SK-N-SH (cell line): ENCODE measurements at places on chromosomes 5 and 9. TPM values are rescaled to one million over a fixed set of nuclear protein-coding genes. Genes with fewer than 3 reads are reported as not detected.

TSSK1B gene
- 0.05 TPM in 2 replicates for polyA plus RNA-seq

FSTL4 gene
- not detected in 2 replicates for polyA plus RNA-seq

FAM151B gene
- 1.2 and 1.5 TPM in 2 replicates for polyA plus RNA-seq

RABL6 gene
- polyA plus RNA-seq = 40.0 and 43.6 TPM in 2 replicates

CORO2A gene
- 2.3 and 2.7 TPM in 2 replicates for polyA plus RNA-seq

OSMR gene
- polyA plus RNA-seq = 55.9 and 56.0 TPM in 2 replicates

SLC45A2 gene
- polyA plus RNA-seq = 0.02 TPM in 1 of 2 replicates, not detected in the other

CDHR2 gene
- polyA plus RNA-seq = 0.02 TPM in 1 of 2 replicates, not detected in the other

SH3TC2 gene
- polyA plus RNA-seq = 1.1 and 1.7 TPM in 2 replicates

DNA sequence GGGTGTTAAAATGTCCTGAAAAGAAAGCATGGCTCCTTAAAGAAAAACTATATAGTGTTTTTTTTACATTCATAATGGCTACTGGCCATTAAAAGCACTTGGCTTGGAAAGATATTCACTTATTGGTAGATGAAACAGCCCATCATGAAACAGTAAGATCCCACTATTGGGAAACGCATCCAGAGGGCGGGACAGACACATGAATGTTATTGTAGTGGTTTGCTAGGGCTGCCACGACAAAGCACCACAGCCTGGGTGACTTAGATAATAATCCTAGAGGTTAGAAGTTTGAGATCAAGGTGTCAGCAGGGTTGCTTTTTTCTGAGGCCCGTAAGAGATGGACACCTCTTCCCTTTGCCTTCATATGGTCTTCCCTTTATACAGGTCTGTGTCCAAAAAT, 139.4 kb upstream of the ANKH start:
- no peaks in the 10 kb centered on the region for H3K36me3 ChIP-seq
- no peak overlapping the region for H3K4me3 ChIP-seq
- H3K27me3 ChIP-seq = no peaks in the 10 kb centered on the region
- no peak overlapping the region for H3K27ac ChIP-seq

GRCh38 chr5:157820593-157821252, 38.2 kb downstream of the CLINT1 start:
- H3K27me3 ChIP-seq = no peaks in the 10 kb centered on the region
- peaks cover 6% of the 10 kb centered on the region; the same call in 1 of the 2 replicates for H3K4me1 ChIP-seq
- H3K36me3 ChIP-seq = peaks cover 14% of the 10 kb centered on the region
- peak; percentile 19 for DNase-seq
- no peak overlapping the region; the same call in 1 of the 2 replicates for H3K27ac ChIP-seq

DNA sequence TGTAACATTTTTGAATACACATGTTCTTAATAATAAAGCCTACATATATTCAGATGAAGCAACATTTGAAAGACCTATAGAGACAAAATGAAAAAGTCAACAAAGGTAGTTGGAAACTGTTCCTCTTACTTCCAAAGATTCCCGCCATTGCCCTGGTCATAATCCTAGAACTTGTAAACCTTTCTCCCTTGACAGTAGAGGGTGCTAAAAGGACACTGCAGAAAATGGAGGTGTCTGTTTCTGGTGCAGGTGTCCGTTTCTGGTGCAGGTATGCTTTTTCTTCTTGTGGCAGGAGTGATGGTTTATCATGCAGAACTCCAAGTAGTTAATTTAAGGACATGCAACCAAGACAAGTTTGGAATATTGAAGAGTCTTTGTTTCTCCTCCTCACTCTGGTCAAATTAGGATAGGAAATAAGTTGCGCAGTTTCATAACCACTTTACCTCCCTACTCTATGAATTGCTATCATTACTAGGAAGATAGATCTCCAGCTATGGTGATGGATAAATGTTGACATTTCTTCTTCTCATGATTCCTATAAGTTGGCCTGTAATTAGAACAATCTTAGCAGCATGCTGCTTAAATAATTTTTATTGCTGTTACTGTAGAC, 56.0 kb upstream of the FAM174A start:
- H3K4me1 ChIP-seq = no peaks in the 10 kb centered on the region
- no peak overlapping the region for H3K4me3 ChIP-seq
- no peaks in the 10 kb centered on the region for H3K27me3 ChIP-seq
- no peaks in the 10 kb centered on the region for H3K36me3 ChIP-seq
- H3K27ac ChIP-seq = no peak overlapping the region
- DNase-seq = peak; percentile 3

- peak overlapping the region; percentile 76 for H3K27ac ChIP-seq
- peak; percentile 83 for DNase-seq
- H3K4me1 ChIP-seq = peaks cover 4% of the 10 kb centered on the region
- peaks cover 11% of the 10 kb centered on the region for H3K36me3 ChIP-seq
Measured at GRCh38 chr5:173963867-173964441, 25.0 kb upstream of the C5orf47 start.

DNA sequence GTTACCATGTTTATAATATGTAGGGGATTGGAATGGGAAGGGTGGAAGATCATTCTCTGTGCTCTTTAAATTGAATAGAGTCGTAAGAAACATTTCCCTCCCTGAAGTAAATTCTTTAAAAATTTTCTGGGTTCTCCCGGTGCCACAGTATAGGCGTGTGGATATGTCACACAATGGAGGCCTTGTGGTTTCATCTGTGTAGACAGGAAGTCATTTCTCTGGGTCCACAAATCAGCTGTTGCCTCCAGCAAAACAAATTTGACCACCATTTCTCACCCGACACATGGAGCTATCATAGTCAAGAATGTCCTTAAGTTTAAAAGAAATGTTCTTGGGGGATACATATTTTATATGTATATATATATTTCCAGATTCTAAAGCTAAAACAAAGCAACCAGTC, 17.4 kb downstream of the CEP78 start:
- H3K4me1 ChIP-seq = 0 out of 2 replicates have a peak, but pooled peaks cover 6% of the 10 kb centered on the region
- no peak for DNase-seq
- H3K36me3 ChIP-seq = peaks cover 60% of the 10 kb centered on the region
- no peak overlapping the region for H3K27ac ChIP-seq
- no peaks in the 10 kb centered on the region for H3K27me3 ChIP-seq

DNA sequence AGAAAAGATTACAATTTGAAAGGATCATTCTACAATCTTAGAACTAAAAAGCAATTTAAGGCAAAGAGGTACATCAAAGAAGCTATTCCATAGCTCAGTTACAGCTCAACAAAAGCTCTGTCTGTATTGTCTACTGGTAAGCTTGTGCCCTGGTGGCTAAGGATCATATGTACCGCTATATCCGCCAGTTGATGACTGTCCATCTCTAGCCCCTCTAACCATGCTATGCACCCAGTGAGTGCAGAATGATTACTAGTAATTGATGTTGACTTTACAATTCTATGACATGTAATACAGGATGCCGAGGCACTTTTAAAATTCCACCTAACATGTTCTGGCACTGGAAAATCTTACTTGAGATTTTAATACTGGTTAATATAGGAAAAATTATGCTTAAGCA, 13.1 kb downstream of the LOX start:
- no peaks in the 10 kb centered on the region for H3K27me3 ChIP-seq
- no peak overlapping the region for H3K4me3 ChIP-seq
- H3K4me1 ChIP-seq = peaks cover 4% of the 10 kb centered on the region
- no peak for DNase-seq
- peaks cover 43% of the 10 kb centered on the region for H3K36me3 ChIP-seq

DNA sequence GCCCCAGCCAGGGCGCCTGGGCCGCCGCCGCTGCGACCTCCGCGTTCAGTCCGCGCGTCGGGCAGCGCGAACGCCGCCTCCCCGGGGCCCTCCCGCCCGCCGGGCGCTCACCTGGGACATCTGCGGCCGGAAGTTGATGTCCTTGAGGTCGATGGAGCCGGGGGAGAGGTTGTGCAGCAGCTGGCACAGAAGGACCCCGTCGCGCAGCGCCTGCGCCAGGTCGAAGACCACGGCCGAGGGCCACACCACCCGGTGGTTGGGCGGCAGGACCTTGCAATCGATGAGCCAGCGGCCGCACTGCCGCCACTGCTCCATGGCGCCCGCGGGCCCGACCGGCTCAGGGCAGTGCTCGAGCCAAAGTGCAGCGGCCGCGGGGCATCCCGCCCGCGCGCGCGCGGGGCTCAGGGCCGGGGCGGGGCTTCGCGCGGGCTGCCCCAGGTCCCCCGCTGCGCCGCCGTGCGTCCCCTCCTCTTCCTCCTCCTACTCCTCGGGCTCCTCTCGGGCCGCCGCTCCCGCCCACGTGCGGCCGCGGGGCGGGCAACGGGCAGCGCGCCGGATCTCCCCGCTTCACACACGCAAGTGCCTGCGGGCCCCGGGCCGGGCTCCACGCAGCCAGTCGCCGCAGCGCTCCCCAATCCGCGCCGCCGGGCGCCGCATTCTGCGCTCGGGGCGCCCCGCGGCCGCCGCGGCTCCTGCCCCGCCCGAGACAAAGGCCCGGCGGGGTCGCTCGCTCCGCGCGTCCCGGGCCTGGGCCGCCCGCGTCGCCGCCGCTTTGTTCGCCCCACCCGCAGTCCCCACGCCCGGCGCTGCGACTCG, at the start of gene VAV2:
TSS of gene VAV2 (minus strand) at position 361 of the 816 bp plus-strand sequence. CDS start at position 315, 46 bp downstream.
- peak within 1 kb of the TSS; percentile 75 for H3K4me3 ChIP-seq
- H3K36me3 ChIP-seq = no peaks in the 10 kb centered on the region
- peak; percentile 76 for DNase-seq
- peaks cover 6% of the 10 kb centered on the region for H3K4me1 ChIP-seq

- no peak overlapping the region for H3K4me3 ChIP-seq
- H3K36me3 ChIP-seq = no peaks in the 10 kb centered on the region
- H3K27me3 ChIP-seq = no peaks in the 10 kb centered on the region
- peaks cover 47% of the 10 kb centered on the region for H3K4me1 ChIP-seq
- DNase-seq = no peak
Measured at GRCh38 chr5:137365126-137365865, 133.8 kb downstream of the SPOCK1 start.

DNA sequence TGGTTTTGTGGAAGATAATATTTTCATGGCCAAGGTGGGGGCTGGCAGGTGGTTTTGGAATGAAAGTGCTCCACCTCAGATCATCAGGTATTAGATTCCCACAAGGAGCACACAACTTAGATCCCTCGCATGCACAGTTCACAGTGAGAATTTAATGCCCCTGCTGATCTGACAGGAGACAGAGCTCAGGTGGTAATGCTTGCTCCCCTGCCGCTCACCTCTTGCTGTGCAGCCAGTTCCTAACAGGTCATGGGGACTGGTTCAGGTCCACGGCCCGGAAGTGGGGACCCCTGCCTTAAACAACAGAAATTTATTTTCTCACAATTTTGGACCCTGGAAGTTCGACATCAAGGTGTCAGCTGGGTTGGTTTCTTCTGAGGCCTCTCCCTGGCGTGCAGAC, 668.7 kb upstream of the ZNF608 start:
- H3K36me3 ChIP-seq = no peaks in the 10 kb centered on the region
- no peak overlapping the region for H3K4me3 ChIP-seq
- H3K27me3 ChIP-seq = no peaks in the 10 kb centered on the region
- no peak for DNase-seq

DNA sequence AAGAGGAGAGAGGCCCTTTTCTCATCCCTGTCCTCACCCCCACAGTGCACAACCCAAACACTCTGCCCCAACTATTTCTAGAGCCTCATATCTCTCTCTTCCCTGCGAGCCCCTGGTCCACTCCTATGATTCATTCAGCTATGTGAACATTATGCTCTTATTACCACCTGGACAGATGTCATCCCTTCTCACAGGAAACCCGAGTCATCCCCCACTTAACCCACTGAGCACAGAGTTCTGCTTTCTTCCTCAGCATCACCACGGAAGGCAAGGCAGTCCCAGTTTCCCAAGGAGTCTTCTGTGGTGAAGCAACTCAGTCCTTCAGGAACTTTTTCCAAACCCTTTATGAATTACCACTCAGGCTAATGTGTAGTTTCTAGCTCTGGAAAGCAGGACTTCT, 1.3 kb downstream of the DNAI1 start:
- DNase-seq = no peak
- no peak overlapping the region for H3K27ac ChIP-seq
- no peak overlapping the region for H3K4me3 ChIP-seq
- H3K36me3 ChIP-seq = no peaks in the 10 kb centered on the region
- H3K4me1 ChIP-seq = peaks cover 24% of the 10 kb centered on the region

GRCh38 chr9:3810231-3810630, 284.4 kb upstream of the RFX3 start:
- H3K27me3 ChIP-seq = no peaks in the 10 kb centered on the region
- no peaks in the 10 kb centered on the region; the same call in 1 of the 2 replicates for H3K4me1 ChIP-seq
- DNase-seq = no peak
- H3K27ac ChIP-seq = no peak overlapping the region

GRCh38 chr5:32182463-32183063, 8.4 kb upstream of the GOLPH3 start:
- H3K36me3 ChIP-seq = no peaks in the 10 kb centered on the region
- no peak overlapping the region for H3K4me3 ChIP-seq
- H3K27me3 ChIP-seq = no peaks in the 10 kb centered on the region
- no peak for DNase-seq
- no peaks in the 10 kb centered on the region for H3K4me1 ChIP-seq

- no peak for DNase-seq
- no peaks in the 10 kb centered on the region for H3K36me3 ChIP-seq
- H3K4me1 ChIP-seq = no peaks in the 10 kb centered on the region
- no peaks in the 10 kb centered on the region for H3K27me3 ChIP-seq
- H3K27ac ChIP-seq = no peak overlapping the region
Measured at GRCh38 chr5:9774472-9775079, 144.4 kb upstream of the TAS2R1 start.

GRCh38 chr5:181042036-181042713, 2.1 kb downstream of the BTNL9 start:
- DNase-seq = no peak
- H3K4me3 ChIP-seq = no peak overlapping the region
- H3K27me3 ChIP-seq = peaks cover 60% of the 10 kb centered on the region
- no peak overlapping the region for H3K27ac ChIP-seq
- H3K36me3 ChIP-seq = no peaks in the 10 kb centered on the region
